AML-193 (cell line): ENCODE measurements at places on chromosomes 4 and X.

- DNase-seq = no peak
Measured at GRCh38 chr4:88955580-88956380, 101.2 kb downstream of the FAM13A start.

- DNase-seq = no peak
Measured at GRCh38 chr4:99790796-99791617, 25.6 kb upstream of the DAPP1 start.

DNA sequence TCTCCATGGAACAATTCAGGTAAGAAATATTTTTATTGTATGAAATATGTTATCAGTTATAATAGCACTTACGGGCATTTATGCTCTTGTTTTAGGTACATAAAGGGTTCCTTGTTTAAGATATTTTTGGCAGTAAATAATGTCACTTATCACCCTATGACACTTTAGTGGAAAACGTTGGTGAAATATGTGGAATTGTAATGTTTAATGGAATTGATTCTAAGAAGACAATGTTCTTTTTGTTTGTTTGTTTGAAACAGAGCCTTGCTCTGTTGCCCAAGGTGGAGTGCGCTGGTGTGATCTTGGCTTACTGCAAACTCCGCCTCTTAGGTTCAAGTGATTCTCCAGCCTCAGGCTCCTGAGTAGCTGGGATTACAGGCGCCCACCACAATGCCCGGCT, 17.4 kb downstream of the NPNT start:
- DNase-seq = no peak

GRCh38 chr4:66855956-66856355, 689.3 kb downstream of the CENPC start:
- DNase-seq = no peak

DNA sequence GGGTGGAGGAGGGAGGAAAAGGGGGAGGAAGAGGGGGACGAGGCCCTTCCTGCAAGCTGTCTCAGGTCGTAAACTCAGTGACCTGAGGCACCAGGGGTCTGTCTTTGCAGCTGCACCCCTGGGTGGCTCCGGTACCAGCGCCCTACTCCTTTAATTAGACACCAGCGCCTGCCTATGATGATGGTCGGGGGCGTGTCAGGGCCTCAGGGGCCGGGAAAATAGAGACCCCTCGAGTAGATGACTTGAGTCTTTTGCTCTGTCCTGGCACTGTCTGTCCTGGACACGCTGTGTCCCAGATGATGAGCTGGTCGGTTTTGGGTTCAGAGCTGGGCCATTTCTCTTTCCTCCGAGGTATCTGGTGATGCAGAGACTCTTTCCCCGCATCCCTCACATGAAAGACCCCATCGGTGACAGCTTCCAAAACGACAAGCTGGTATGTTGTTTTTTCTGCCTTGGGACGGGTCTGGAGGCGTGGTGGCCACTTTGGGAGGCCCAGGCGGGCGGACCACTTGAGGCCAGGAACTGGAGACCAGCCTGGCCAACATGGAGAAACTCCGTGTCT, 11.2 kb downstream of the SLC25A6 start:
- DNase-seq = no peak
